ENCODE measurements at places on chromosomes 13 and 19. TPM values are rescaled to one million over a fixed set of nuclear protein-coding genes. Genes with fewer than 3 reads are reported as not detected.

DNA sequence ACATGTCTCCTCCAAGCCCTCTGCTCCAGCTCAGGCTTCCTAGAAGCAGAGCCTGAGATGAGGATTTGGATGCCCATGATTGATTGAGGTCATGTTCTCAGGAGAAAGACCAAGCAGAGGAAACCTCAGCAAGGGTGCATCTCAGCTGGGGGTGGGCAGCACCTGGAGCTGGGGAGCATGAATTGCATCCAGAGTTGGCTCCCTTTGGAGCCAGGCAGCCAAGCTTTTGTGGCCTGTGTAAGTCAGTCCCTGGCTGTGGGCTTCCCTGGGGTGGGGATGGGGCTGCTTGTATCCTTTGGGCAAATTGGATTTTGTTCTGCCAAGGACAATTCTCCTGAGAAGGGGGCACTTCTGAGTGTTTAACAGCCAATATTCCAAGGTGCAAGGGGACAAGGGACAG lies 91.5 kb upstream of the WASF3 start:
- H3K4me3 ChIP-seq: no peak overlapping the region
- peaks cover 10% of the 10 kb centered on the region for H3K27me3 ChIP-seq
- H3K4me1 ChIP-seq: no peaks in the 10 kb centered on the region
- H3K27ac ChIP-seq: no peak overlapping the region
- H3K36me3 ChIP-seq: no peaks in the 10 kb centered on the region

- no peak for DNase-seq
- H3K36me3 ChIP-seq: no peaks in the 10 kb centered on the region
- H3K27me3 ChIP-seq: no peaks in the 10 kb centered on the region
- no peak overlapping the region for H3K27ac ChIP-seq
These were observed 130.0 kb downstream of the MAB21L1 start for GRCh38 chr13:35346494-35346893.

- peak overlapping the region; percentile 96 for H3K27ac ChIP-seq
- peaks cover 14% of the 10 kb centered on the region for H3K36me3 ChIP-seq
- H3K4me3 ChIP-seq: peak overlapping the region; percentile 96
- H3K4me1 ChIP-seq: peaks cover 23% of the 10 kb centered on the region
- no peaks in the 10 kb centered on the region for H3K27me3 ChIP-seq
- DNase-seq: peak; percentile 61
These were observed 16.9 kb upstream of the AP1M2 start for GRCh38 chr19:10603873-10604459.

GRCh38 chr13:87128036-87128435 lies 543.1 kb upstream of the SLITRK5 start:
- no peaks in the 10 kb centered on the region for H3K36me3 ChIP-seq
- no peaks in the 10 kb centered on the region for H3K27me3 ChIP-seq
- no peak overlapping the region for H3K4me3 ChIP-seq
- H3K27ac ChIP-seq: no peak overlapping the region

GRCh38 chr13:104869501-104869900 lies 1666.0 kb downstream of the EFNB2 start:
- no peak overlapping the region for H3K27ac ChIP-seq
- no peak overlapping the region for H3K4me3 ChIP-seq
- DNase-seq: no peak
- peaks cover 4% of the 10 kb centered on the region for H3K36me3 ChIP-seq
- peaks cover 12% of the 10 kb centered on the region for H3K4me1 ChIP-seq
- no peaks in the 10 kb centered on the region for H3K27me3 ChIP-seq

GRCh38 chr13:106455777-106456176 lies 79.7 kb downstream of the EFNB2 start:
- H3K27me3 ChIP-seq: peaks cover 11% of the 10 kb centered on the region
- H3K4me3 ChIP-seq: no peak overlapping the region
- H3K4me1 ChIP-seq: no peaks in the 10 kb centered on the region
- H3K27ac ChIP-seq: no peak overlapping the region
- DNase-seq: no peak

GRCh38 chr19:18436671-18437490 lies 1.1 kb downstream of the ISYNA1 start:
- peak; percentile 93 for DNase-seq
- H3K4me3 ChIP-seq: peak overlapping the region; percentile 72
- peaks cover 16% of the 10 kb centered on the region for H3K36me3 ChIP-seq
- peaks cover 23% of the 10 kb centered on the region for H3K4me1 ChIP-seq
- H3K27me3 ChIP-seq: no peaks in the 10 kb centered on the region
- peak overlapping the region; percentile 25 for H3K27ac ChIP-seq

DNA sequence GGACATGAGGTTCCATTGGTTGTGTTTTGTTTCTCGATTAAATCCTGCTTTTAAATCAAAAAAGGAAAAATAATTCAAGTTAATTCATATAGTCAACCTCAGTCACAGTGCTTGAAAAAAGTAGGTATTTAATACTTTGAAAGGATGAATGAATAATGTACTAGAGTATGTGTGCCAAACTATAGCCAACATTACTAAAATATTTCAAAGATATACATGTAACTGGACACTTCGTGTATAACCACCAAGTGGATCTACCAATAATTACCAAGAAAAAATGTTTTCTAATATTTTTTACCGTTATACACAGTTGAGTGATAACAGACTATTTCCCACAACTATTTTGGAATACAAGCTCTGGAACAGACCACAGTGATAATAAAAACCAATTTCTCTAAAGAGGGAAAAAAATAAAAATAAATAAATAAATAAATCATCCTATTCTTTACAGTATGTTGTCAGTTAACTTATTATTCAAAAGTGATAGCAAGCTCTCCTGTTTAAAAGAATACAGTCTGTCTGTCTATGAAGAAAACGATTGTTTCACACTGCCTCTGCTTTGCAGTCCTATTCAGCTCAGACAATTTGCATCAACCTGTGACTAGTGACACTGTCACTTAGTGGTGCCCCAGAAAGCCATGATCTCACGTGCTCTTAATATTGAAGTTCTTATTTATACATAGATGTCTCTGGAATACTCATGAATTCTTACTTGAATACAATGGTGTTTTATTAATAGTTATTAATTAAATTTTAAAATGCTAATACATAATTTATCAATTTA lies 58.2 kb downstream of the UBL3 start:
- H3K27ac ChIP-seq: no peak overlapping the region
- DNase-seq: no peak
- no peak overlapping the region for H3K4me3 ChIP-seq
- H3K27me3 ChIP-seq: no peaks in the 10 kb centered on the region

DNA sequence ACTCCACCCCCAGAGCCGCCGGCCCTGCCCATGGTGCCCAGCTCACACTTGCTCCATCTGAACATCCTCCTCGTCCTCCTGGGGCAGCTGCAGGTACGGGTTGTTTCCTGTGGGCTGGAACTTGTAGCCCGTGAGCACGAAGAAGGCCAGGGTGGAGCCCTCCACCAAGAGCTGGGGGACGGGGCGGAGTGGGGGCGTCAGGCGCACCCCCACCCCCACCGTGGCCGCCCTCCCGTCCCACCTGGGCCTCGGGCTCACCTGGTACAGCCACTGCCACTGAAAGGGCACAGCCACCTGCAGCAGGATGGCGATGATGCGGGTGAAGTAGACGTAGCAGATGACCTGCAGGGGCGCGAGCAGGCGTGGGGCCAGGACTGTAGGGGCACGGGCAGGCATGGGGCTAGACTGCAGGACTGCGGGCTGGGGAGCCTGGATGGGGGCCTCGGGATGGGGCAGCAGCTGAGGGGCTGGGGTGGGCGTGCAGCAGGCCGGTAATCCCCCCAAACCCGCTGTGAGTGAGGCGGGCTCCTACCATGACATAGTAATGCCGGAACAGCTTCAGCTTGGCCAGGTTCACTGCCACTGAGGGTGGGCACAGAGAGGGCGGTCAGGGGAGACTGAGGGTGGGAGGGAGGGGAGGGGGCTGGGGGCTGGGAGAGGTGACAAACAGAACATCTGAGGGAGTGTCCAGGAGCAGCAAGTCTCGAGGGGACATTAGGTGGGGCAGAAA lies 6.3 kb downstream of the GPR108 start:
- no peaks in the 10 kb centered on the region for H3K27me3 ChIP-seq
- H3K27ac ChIP-seq: no peak overlapping the region
- DNase-seq: no peak
- H3K4me1 ChIP-seq: peaks cover 9% of the 10 kb centered on the region

GRCh38 chr13:92843549-92843948 lies 383.1 kb upstream of the GPC6 start:
- H3K36me3 ChIP-seq: no peaks in the 10 kb centered on the region
- H3K27me3 ChIP-seq: no peaks in the 10 kb centered on the region
- H3K27ac ChIP-seq: no peak overlapping the region
- no peak overlapping the region for H3K4me3 ChIP-seq
- no peaks in the 10 kb centered on the region for H3K4me1 ChIP-seq

DNA sequence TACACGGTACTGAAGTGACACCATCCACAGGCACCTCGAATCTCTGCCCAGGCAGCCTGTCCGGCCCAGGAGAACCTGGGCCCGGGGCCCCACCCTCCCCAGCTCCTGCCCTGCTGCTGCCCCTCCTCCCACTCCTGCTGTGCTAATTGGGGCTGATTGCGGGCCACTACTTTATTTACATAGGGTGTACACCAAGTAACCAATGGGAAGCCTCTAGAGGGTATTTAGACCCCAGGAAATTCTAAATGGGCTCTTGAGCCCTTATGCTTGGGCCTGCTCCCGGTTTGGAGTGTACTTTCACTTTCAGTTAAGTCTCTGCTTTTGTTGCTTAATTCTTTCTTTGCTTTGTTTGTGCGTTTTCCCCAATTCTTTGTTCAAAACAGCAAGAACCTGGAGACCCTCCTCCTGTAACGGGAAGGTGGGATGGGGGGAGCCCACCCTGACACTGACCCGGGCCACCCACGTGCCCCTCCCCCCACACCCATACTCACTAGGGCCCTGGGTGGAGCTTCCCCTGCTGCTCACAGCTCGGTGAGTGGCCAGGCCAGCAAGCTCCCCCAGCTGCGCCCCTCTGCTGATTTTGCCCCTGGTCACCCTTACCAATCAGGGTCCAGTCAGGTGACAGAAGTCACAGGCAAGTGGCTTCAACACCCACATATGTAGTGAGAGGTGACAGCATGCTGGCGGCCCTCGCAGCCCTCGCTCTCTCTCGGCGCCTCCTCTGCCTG lies 9.4 kb downstream of the SCGB2B2 start:
- no peaks in the 10 kb centered on the region for H3K27me3 ChIP-seq
- H3K27ac ChIP-seq: peak overlapping the region; percentile 55
- peaks cover 21% of the 10 kb centered on the region for H3K4me1 ChIP-seq
- no peak for DNase-seq

DNA sequence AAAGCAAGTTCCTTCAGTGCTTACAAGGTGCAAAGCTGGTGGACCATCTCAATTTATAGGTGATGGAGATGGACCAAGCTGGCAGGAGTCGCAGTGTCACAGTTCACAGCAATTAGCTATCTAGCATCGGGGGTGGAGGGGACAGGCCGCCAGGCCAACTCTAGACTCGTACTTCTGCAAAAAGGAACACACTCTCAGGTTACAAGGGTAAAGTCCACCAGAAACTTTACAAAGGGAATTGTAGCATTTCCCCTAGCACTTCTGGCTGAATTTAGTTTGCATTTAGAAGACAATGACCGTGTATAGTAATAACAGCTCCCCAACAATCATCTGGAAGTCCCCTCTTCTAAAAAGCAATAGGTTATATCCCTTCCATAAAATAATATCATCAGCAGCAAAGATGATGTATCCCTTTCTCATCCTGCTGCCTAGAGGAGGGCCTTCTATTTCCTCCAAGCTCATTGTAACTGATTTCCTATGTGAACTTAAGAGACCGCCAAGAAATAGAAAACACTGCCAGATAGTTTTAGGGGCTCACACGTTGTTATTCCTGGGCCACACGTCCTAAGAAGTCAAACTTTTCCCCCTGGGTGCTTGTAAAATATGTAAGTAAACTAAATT lies 8.5 kb upstream of the DOCK9 start:
- H3K36me3 ChIP-seq: peaks cover 11% of the 10 kb centered on the region
- no peak for DNase-seq
- H3K4me3 ChIP-seq: no peak overlapping the region
- no peak overlapping the region for H3K27ac ChIP-seq
- H3K4me1 ChIP-seq: peaks cover 82% of the 10 kb centered on the region

- peaks cover 18% of the 10 kb centered on the region for H3K27me3 ChIP-seq
- H3K27ac ChIP-seq: no peak overlapping the region
- DNase-seq: no peak
- H3K36me3 ChIP-seq: no peaks in the 10 kb centered on the region
These were observed 95.6 kb downstream of the FAM216B start for GRCh38 chr13:42876887-42877545.

GRCh38 chr13:100106705-100107104 lies 17.8 kb downstream of the PCCA start:
- DNase-seq: no peak
- no peak overlapping the region for H3K27ac ChIP-seq
- no peaks in the 10 kb centered on the region for H3K27me3 ChIP-seq

- DNase-seq: peak; percentile 10
- H3K27ac ChIP-seq: no peak overlapping the region
- peaks cover 18% of the 10 kb centered on the region for H3K27me3 ChIP-seq
- H3K36me3 ChIP-seq: no peaks in the 10 kb centered on the region
- H3K4me1 ChIP-seq: no peaks in the 10 kb centered on the region
These were observed 9.9 kb downstream of the CEACAM4 start for GRCh38 chr19:41616792-41617621.

GRCh38 chr19:31220540-31220939 lies 128.7 kb downstream of the TSHZ3 start:
- H3K4me3 ChIP-seq: no peak overlapping the region
- no peak overlapping the region for H3K27ac ChIP-seq
- H3K36me3 ChIP-seq: no peaks in the 10 kb centered on the region
- DNase-seq: peak; percentile 58

DNA sequence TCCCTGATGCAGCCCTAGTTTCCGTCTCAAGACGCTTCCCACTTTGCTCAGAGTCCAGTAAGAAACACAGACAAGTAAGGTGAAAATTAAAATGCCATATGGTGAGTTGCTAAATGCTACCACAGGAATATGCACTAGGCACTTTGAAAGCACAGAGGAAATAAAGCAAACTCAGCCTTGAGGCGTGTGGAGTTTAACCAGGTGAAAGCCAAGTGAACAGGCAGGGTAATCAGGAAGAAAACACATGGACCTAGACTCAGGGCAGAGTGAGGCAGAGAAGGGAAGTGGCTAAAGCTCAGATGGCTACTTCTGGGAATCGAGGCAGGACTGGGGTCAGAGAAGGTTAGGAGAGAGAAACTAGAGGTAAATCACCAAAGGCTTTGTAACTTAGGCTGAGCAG lies 5.4 kb upstream of the UBL3 start:
- no peak overlapping the region for H3K27ac ChIP-seq
- H3K36me3 ChIP-seq: no peaks in the 10 kb centered on the region
- DNase-seq: no peak
- H3K4me3 ChIP-seq: no peak overlapping the region
- H3K4me1 ChIP-seq: peaks cover 16% of the 10 kb centered on the region

ANGPTL8 gene
- not detected for total RNA-seq

CEACAM8 gene
- not detected for total RNA-seq

MEIOSIN gene
- total RNA-seq: not detected

SSC5D gene
- 0.67 TPM for total RNA-seq

EBI3 gene
- 7.2 TPM for total RNA-seq

CADM4 gene
- total RNA-seq: 0.38 TPM

APBA3 gene
- 29.1 TPM for total RNA-seq

ZNF610 gene
- total RNA-seq: 3.2 TPM

Data from activated CD8-positive, alpha-beta T cell treated with anti-CD3 and anti-CD28 coated beads for 36 hours (primary cell).